ENCODE measurements at places on chromosomes 3 and 15.
A peak's percentile ranks its signal among the peaks of the same experiment; 100 is the strongest.

DNA sequence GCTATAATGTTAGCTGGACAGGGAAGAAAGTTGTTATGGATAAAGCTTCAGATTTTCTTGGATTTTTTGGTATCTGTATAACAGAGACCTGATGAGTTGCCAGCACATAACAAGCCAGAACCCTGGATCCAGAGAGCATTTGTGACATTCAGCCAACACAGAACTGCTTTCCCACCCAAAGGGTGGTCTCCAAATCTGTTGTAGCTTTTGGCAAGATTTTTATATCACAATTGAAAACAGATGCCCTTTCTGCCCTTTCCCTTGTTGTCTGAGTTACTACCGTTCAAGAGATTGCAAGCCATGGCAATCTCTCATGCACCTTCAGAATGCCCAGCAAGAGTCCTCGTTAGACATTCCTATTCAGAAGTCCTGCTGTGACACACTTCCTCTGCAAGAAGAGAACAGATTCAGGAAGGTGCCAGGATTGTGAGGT is 107.6 kb upstream of the FGF7 start:
- no peak for DNase-seq

- DNase-seq = no peak
Observed at GRCh38 chr3:61780016-61780415, 218.6 kb downstream of the PTPRG start.

- no peak for DNase-seq
Observed at GRCh38 chr3:142033292-142033691, 116.1 kb downstream of the TFDP2 start.

GRCh38 chr15:42453826-42454225 is 37.1 kb downstream of the ZNF106 start:
- no peak for DNase-seq

DNA sequence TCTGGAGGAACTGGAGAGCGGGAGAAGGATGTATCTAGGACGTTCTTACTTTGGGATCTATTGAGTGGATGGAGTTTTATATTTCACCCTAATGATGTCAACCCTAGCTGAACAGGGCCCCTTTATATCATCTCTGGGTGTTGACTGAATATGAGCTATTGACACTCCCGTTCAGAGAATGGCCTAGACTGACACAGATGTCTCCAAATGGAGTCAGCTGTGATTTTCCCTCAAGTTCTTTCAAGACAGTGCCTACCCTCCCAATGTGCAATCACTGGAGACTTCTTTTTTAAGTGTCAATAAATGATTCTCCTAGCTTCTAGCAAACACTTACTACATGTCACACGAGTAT is 63.8 kb downstream of the FRMD4B start:
- no peak for DNase-seq

DNA sequence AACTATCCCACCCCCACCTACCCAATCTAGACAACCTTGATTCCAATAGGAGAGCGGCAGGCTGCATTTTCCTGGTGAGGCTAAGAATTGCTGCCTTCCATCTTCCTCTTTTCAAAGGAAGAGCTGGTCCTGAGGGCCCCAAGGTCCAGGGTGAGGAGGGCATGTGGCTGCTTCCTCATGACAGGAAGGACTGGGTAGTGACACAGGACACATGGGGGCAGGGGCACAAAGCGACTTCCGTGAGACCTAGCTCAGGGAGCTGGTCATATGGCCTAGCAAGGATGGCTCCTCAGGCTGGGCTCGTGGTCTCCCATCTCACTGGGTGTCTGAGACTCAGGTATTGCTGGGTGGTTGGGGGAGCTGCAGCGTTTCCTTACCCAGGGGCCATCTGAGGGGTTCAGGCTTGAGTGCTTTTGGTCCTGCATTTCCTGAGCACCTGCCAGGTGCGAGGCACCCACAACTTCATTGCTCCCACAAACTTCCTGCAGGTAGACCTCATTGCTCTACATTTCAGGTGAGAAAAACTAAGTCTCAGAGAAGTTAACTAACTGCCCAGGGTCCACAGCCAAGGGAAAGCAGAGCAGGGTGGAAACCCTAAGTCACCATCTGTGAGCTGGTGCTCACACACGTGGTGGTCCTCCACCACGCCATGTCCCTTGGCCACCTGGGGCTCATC is 160.0 kb upstream of the TLE3 start:
- no peak for DNase-seq

- no peak for DNase-seq
Observed at GRCh38 chr3:112303764-112304325, 9.8 kb upstream of the SLC9C1 start.

- peak; percentile 74 for DNase-seq
Observed at GRCh38 chr15:99424978-99425656, 140.7 kb upstream of the MEF2A start.

- DNase-seq = no peak
Observed at GRCh38 chr3:100009276-100010086, 104.8 kb downstream of the FILIP1L start.

GRCh38 chr15:85010386-85011159 is 28.9 kb downstream of the PDE8A start:
- DNase-seq = no peak

DNA sequence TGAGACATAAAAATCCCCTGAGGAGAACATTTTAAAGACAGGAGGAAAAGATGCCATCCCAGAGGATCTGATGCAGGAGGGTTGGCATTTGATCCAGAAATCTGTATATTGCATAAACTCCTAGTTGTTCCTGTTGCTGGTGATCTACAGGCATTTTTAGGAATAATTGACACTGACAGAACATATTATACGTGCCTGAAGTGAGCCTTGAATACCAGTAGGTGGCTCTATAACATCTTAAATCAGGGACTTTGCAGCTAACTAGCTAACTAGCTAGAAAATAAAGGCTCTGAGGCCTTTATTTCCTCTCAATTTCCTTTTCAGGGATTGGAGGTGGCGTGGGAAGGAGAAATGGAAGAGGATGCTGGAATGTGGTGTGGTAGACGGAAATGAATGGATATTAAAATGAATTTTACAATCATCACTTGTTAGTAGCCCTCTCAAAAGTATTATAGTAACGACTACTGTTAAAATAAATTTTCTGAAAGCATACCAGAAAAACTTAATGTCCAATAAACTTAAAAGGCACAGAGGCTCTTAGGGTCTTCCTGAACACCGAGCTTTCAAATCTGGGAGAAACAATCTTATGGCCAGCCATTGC is 73.8 kb upstream of the ZBED2 start:
- DNase-seq = no peak

DNA sequence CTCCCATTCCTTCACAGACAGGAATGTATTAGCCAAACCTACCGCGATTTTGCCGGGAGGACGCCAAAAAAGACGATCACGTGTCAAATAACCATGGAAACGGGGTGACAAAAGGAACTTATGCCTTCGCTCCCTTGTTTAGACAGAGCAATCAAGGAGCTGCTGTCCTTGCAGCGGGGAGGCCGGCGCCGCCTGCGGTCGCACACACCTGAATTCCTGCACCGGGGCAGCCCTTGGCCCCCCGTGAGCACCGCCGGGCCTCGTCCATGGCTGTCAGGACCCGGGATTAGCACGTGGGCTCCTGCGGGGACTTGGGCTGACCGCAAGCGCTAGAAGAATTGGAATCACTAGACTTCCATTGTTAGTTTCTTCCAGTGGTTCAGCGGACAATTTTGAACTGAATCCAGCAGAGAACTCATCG is 193.1 kb downstream of the SHQ1 start:
- DNase-seq = no peak

- no peak for DNase-seq
Observed at GRCh38 chr3:58962040-58962651, 87.7 kb downstream of the CFAP20DC start.

DNA sequence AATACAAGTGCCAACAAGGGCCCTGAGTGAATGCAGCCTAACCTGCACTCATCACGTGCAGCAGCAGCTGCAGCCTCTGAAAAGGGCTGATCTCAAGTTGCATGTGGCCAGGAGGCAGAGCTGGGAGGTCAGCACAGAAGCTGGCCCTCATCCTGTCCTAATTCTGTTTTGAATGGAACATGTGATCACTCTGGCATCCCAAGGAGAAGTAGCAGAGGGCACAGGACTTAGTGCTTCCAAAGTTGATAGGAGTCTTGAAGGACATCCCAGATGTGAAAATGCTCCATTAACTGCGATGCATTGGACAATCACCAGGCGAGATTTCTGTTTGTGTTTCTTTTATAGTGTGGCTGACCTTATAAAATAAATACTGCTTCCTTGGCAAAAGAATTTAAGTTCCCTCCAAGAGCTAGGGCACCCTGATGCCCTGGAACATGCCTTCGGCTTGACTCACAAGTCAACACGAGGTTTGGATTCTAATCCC is 31.6 kb upstream of the STAG1 start:
- DNase-seq = no peak

- no peak for DNase-seq
Observed at GRCh38 chr3:15217841-15218267, 11.8 kb downstream of the CAPN7 start.

DNA sequence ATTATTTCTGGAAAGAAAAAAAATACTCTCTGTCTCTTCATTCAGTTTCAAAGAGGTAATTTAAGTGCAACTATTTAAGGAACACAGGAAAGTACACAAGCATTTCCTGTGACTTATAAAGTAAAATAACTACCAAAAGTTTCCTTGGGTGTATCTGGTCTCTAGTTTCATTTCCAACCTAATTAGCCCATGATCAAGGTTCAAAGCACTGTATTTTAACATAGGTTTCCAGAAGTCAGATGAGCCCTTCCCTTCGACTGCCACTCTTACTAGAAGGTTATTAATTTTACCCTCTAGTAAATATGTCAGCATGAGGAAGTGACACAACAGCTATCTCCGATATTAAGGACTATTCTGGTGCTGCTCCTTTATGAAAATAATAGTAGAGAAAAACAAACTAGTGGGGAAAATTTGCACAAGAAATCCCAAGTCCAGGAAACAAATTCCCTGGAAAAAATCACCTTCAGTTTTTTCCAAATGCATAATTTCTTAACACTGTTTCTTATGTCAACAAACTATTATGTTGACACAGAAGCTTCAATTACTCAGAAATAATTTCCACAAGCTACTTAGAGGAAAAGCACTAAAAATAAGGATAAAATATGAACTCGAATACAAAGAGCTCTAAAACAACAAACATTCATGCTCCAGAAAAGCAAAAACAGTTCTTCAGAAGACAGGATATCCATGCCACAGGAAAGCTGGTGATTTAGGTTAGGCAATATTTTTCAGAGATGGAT is 35.3 kb downstream of the CCPG1 start:
- DNase-seq = no peak

GRCh38 chr15:77633913-77634265 is 1.2 kb upstream of the LINGO1 start:
- DNase-seq = no peak

GRCh38 chr3:25663869-25664811 is 567 bp downstream of the TOP2B start:
- peak; percentile 79 for DNase-seq

DNA sequence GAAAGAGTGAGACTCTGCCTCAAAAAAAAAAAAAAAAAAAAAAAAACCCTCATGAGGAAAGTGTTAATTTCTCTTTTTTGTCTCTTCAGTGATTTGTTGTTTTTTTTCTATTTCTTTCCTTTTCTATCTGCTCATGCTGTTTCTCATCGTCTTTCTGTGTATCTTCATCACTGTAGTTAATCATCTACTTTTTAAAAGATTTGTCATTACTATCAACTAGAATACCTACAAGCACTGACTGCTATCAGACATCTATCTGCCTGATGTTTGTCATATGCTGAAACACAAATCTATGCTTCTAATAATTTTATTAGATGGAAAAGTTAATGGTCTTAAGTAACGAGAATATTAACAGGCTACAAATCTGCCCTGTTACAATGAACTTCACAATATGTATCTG is 26.8 kb downstream of the CCDC14 start:
- DNase-seq = no peak

DNA sequence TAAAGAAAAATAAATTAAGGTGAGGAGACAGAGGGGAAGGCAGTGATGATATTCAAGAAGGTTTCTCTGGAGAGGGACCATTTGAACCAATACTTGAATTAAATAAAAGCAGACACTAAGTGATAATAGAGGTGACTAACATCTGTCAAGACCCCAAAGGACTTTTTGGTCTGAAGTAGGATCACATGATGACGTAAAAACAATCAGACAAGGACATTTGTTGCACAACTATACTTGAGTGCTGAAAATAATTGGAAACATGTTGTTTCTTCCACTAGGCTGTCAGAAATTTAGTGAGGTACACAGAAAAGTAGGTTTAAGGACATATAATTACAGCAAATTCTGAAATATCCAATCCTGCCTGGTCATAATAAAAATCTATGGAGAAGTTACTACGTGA is 179.5 kb downstream of the WNT5A start:
- DNase-seq = no peak

DNA sequence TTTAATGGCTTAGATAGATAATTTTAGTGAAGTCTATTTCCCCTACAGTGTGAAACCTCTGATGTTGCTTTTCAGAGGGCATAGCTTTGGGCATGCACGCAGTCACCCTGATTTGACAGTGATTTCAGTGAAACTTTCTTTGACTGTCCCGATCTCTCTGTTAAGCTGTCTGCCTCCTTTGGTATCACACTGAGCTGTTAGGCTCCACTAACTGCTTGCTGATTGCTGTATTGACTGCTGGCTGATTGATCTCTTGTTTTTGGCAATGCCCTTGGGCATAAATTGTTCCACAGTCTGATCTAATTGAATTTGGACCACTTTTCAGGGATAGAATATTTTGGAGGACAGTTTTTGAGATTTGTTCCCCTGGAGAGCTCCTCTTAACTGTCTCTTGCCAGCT is 68.5 kb upstream of the CCDC54 start:
- no peak for DNase-seq

DNA sequence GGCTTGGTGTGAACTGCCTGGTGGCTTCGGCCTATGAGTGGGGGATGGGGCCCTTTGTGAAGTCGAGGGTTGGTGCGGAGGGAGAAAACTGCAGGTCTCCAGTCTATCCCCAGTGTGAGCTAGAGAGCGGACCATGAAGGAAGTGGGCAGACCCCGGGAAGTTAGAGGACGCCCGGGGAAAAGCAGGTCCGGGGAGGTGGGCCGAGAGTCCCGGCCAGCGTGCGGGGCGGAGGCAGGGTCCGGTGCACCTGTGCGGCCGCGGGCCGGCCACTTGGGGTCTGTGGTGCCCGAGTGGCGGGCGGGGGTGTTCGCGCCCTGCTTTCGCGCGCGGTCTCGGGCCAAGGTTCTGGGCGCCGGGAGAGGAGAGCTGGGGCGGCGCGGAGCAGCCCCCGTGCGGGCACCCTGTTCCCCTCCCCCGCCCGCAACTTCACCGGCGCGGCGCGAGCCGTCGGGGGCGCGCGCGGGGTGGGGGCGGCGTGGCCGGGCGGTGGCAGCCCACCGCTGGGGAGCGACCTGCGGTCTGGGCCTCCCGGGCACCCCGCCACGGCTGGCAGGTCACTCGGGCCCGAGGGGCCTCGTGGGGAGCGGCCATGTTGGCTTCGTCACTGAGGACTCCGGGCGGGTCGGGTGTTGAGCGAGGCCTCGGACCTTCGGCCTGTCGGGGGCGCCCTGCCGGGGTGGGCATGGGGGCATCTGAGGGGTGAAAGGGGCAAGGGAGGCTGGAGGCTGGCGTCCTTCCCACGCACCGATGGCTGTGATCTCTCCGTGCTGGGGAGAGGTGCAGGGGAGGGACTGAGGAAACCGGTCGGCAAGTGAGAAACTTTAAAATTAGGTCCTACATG is 4.8 kb downstream of the UBE2E1 start:
- DNase-seq = peak; percentile 61

- no peak for DNase-seq
Observed at GRCh38 chr15:100020189-100020588, 287.0 kb upstream of the LYSMD4 start.
